Right atrium auricular region (tissue), 2 donors: ENCODE measurements at places on chromosomes 6 and 20. TPM values are rescaled to one million over a fixed set of nuclear protein-coding genes. Genes with fewer than 3 reads are reported as not detected.
A peak's percentile ranks its signal among the peaks of the same experiment; 100 is the strongest.

KCNK17 gene
- 0.98 TPM for total RNA-seq

SLC22A7 gene
- not detected for total RNA-seq

TBX18 gene
- 8.2 TPM for total RNA-seq

ZNF337 gene
- total RNA-seq, result 9.1 TPM

PSORS1C2 gene
- not detected for total RNA-seq

OTOR gene
- not detected for total RNA-seq

TRIM31 gene
- total RNA-seq, result not detected

BMP2 gene
- total RNA-seq, result 6.9 TPM

RHAG gene
- 1.3 TPM for total RNA-seq

NKX2-4 gene
- not detected for total RNA-seq

SRSF12 gene
- 0.75 TPM for total RNA-seq

FAM120B gene
- total RNA-seq, result 14.7 TPM

DNA sequence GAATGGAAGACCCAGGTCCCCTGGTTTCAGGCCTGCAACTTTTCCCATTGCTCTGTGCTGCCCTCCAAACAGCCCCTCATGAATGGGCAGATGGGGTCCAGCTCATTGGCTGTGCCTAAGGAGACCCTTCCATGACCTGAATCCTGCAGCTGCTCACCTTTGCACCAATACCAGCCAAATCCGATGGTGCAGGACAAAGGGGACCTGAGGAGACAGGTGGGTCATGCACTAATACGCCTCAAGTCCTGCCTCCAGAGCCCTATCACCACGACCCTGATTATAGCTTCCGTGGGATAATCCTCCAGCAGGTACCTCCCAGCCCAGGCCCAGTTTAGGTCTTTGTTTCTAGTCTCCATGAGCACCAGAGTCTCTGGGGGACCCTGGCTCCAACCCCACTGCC lies 16.8 kb downstream of the TREM1 start:
- H3K27ac ChIP-seq, result no peak overlapping the region
- no peak overlapping the region for H3K4me3 ChIP-seq
- no peaks in the 10 kb centered on the region for H3K4me1 ChIP-seq
- H3K36me3 ChIP-seq, result no peaks in the 10 kb centered on the region

DNA sequence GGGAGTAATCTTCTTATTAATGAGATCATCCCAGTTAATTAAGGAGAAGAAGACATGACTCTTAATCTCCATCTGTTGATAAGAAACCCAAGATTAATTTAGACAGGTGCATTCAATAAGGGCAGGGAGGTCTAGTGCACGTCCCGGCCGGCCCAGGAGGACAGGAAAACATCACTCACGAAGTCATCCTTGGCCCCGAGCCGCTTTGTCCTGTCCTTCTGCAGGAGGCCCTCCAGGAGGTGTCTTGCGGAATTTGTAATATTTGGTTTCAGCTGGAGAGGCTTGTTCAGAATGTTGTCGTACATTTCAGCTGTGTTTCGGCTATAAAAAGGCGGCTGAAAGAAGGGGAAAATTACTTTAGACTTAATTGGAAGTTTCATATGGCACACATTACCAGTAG lies 118.4 kb upstream of the SLC2A12 start:
- no peaks in the 10 kb centered on the region for H3K4me1 ChIP-seq
- H3K27me3 ChIP-seq, result no peaks in the 10 kb centered on the region
- peak overlapping the region; percentile 76 for H3K4me3 ChIP-seq
- peak overlapping the region; percentile 55 for H3K27ac ChIP-seq
- no peak for DNase-seq
- H3K36me3 ChIP-seq, result peaks cover 51% of the 10 kb centered on the region

GRCh38 chr20:11041396-11041795 lies 367.6 kb upstream of the JAG1 start:
- no peaks in the 10 kb centered on the region for H3K36me3 ChIP-seq
- H3K4me1 ChIP-seq, result no peaks in the 10 kb centered on the region
- H3K27ac ChIP-seq, result no peak overlapping the region
- DNase-seq, result no peak
- H3K4me3 ChIP-seq, result no peak overlapping the region
- H3K27me3 ChIP-seq, result no peaks in the 10 kb centered on the region

DNA sequence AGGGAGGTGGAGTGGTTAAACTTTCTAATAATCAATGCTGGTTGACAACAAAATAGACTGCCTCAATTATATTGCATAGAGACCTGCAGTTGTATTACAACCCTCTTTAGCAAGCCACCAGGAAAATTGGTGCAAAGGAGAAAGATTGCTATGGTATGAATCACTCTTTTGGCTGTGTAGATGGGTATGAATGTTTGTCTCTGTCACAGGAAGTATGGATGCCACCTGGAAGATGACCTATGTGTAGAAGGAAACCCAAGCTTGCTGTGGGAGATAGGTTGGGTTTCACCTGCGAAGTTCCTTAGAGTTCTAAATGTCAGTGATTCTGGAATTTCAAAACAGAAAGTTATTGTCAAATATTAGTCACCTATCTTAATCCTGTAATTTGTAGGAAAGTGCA lies 134.6 kb downstream of the SOBP start:
- H3K4me1 ChIP-seq, result no peaks in the 10 kb centered on the region
- H3K27ac ChIP-seq, result no peak overlapping the region
- no peak for DNase-seq
- H3K36me3 ChIP-seq, result no peaks in the 10 kb centered on the region

GRCh38 chr6:169229615-169230321 lies 23.9 kb downstream of the THBS2 start:
- no peaks in the 10 kb centered on the region for H3K4me1 ChIP-seq
- DNase-seq, result peak; percentile 70
- peaks cover 27% of the 10 kb centered on the region for H3K36me3 ChIP-seq
- peak overlapping the region; percentile 35 for H3K27ac ChIP-seq
- no peak overlapping the region for H3K4me3 ChIP-seq
- no peaks in the 10 kb centered on the region for H3K27me3 ChIP-seq

DNA sequence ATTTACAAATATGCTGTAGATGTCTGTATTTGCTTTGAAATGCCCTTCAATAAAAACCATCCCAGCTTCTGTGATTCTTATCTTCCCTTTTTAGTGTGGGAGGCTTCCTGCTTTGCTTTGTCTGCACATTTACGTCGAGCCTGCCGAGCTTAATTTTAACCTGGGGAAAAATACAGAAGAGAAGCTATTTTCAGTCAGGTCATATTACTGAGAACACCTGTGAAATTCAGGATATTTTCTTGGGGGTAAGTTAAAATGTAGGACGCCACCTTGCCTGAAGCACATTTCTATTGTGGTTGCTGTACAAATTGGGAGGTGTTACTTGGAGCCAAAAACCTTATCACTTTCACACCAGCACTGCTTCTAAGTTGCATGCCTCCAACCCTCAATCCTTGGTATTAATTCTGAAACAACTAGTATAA lies 43.6 kb upstream of the FUCA2 start:
- H3K27ac ChIP-seq, result no peak overlapping the region
- H3K4me3 ChIP-seq, result no peak overlapping the region
- no peak for DNase-seq
- H3K36me3 ChIP-seq, result no peaks in the 10 kb centered on the region
- no peaks in the 10 kb centered on the region for H3K27me3 ChIP-seq

- peak overlapping the region; percentile 96 for H3K27ac ChIP-seq
- H3K4me3 ChIP-seq, result peak overlapping the region; percentile 79
- no peak for DNase-seq
- H3K27me3 ChIP-seq, result no peaks in the 10 kb centered on the region
These were observed 1.7 kb downstream of the CNKSR3 start for GRCh38 chr6:154508573-154509375.

DNA sequence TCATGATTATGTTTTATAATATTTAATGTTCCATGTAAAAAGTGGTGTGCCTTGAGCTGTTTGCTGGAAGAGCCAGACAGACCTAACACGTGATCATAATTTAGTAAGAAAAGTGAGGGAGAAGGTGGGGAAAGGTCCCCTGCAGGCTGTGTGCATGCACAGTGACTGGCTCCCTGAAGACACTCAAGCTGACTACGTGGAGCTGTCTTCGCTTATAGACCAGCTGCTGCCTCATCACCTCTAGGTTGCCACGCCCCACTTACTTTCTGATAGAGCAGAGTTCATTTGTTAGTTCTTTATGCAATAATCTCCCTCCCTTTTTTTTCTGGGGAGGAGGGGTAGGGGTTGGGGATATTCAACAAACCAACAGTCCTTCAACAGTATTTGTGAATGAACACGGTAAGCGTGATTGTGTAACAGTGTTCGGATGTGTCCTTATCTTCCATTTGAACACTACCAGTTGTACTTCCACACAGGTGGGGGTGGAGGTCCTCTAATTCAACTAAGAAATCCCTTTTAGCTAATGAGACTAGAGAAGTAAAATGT lies 157.3 kb downstream of the BACH2 start:
- H3K27ac ChIP-seq, result no peak overlapping the region
- no peaks in the 10 kb centered on the region for H3K27me3 ChIP-seq
- no peak overlapping the region for H3K4me3 ChIP-seq
- no peaks in the 10 kb centered on the region for H3K4me1 ChIP-seq

- no peak overlapping the region for H3K27ac ChIP-seq
- DNase-seq, result no peak
- H3K36me3 ChIP-seq, result no peaks in the 10 kb centered on the region
- H3K4me1 ChIP-seq, result no peaks in the 10 kb centered on the region
- H3K27me3 ChIP-seq, result no peaks in the 10 kb centered on the region
These were observed 562.3 kb upstream of the BTBD3 start for GRCh38 chr20:11355345-11355744.

- DNase-seq, result no peak
- H3K4me3 ChIP-seq, result no peak overlapping the region
- no peak overlapping the region for H3K27ac ChIP-seq
- H3K27me3 ChIP-seq, result no peaks in the 10 kb centered on the region
These were observed 23.6 kb upstream of the ZNF831 start for GRCh38 chr20:59139998-59140397.

DNA sequence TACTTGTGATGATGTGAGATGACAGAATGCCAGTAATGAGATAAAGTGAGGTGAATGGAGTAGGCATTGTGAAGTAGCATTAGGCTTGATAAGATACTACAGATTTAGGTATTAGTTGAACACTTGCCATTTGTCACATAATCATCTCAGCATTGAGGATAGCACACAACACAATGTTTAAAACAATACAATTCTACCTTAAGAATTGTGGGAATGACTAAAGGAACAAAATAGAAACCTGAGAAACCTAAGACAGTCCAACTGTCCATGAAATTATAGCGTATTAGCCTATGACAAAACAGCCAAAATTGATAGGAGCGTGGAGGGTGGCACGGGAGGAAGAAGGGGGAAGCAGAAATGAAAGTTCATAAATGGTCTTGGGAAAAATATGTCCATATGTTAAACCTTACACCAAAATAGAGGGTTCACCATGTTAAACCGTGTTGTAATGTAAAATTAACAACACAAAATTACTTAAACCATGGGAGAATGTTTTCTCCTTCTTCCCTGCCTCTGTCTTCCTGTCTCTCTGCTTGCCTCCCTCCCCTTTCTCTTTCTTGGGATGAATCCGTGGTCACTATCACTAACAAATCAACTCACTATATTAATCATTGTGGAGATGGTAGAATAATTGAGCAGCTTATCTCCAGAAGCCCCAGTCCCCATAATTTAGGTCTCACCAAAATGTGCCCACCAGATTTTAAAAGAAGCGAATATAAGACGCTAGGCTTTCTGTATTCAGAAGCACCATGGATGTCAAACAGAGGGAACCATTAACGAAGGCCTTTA lies 33.0 kb upstream of the HFE start:
- H3K27me3 ChIP-seq, result no peaks in the 10 kb centered on the region
- peak overlapping the region; percentile 94 for H3K27ac ChIP-seq
- DNase-seq, result no peak
- H3K4me3 ChIP-seq, result peak overlapping the region; percentile 75
- H3K4me1 ChIP-seq, result peaks cover 11% of the 10 kb centered on the region
- H3K36me3 ChIP-seq, result no peaks in the 10 kb centered on the region

GRCh38 chr20:62466072-62466760 lies 9.6 kb downstream of the GATA5 start:
- DNase-seq, result no peak
- H3K36me3 ChIP-seq, result no peaks in the 10 kb centered on the region
- H3K27me3 ChIP-seq, result no peaks in the 10 kb centered on the region
- H3K4me1 ChIP-seq, result no peaks in the 10 kb centered on the region
- no peak overlapping the region for H3K4me3 ChIP-seq

GRCh38 chr6:33910594-33910993 lies 106.8 kb upstream of the MLN start:
- H3K27ac ChIP-seq, result no peak overlapping the region
- DNase-seq, result no peak
- H3K27me3 ChIP-seq, result no peaks in the 10 kb centered on the region
- H3K36me3 ChIP-seq, result no peaks in the 10 kb centered on the region

- H3K4me1 ChIP-seq, result peaks cover 43% of the 10 kb centered on the region
- H3K27me3 ChIP-seq, result no peaks in the 10 kb centered on the region
- H3K36me3 ChIP-seq, result no peaks in the 10 kb centered on the region
- no peak overlapping the region for H3K4me3 ChIP-seq
These were observed 26.4 kb upstream of the PTGIS start for GRCh38 chr20:49594143-49594930.

DNA sequence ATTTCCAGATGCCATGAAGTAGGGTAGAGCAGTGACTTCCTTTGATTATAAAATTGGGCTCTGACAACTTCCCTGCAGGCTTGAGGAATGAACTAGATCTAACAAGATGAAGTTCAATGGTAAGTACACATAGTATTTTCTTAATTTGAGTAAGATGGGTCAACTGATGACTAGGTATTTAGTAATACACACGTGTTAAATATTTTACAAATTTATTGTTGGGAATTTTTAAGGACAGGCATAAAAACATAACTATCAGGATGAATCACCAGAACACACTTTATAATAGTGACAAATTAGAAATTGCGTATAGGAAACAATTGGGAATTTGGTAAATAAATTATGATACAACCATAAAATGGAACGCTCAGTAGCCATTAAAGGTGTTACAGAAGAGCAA lies 762.4 kb upstream of the SLC35B3 start:
- H3K27ac ChIP-seq, result no peak overlapping the region
- H3K27me3 ChIP-seq, result no peaks in the 10 kb centered on the region
- H3K4me1 ChIP-seq, result no peaks in the 10 kb centered on the region
- no peak for DNase-seq

- no peaks in the 10 kb centered on the region for H3K36me3 ChIP-seq
- no peak for DNase-seq
- H3K4me3 ChIP-seq, result no peak overlapping the region
- no peaks in the 10 kb centered on the region for H3K27me3 ChIP-seq
- H3K4me1 ChIP-seq, result no peaks in the 10 kb centered on the region
These were observed 48.1 kb downstream of the KCNS1 start for GRCh38 chr20:45052698-45053429.
